ENCODE measurements at places on chromosomes 12 and 14.

GRCh38 chr12:111462210-111462769, 56.6 kb downstream of the SH2B3 start:
- DNase-seq, result no peak

- DNase-seq, result no peak
Observed at GRCh38 chr12:70883855-70884254, 36.7 kb downstream of the PTPRR start.

- DNase-seq, result peak; percentile 27
Observed at GRCh38 chr14:24411443-24412389, 12.9 kb downstream of the NYNRIN start.

DNA sequence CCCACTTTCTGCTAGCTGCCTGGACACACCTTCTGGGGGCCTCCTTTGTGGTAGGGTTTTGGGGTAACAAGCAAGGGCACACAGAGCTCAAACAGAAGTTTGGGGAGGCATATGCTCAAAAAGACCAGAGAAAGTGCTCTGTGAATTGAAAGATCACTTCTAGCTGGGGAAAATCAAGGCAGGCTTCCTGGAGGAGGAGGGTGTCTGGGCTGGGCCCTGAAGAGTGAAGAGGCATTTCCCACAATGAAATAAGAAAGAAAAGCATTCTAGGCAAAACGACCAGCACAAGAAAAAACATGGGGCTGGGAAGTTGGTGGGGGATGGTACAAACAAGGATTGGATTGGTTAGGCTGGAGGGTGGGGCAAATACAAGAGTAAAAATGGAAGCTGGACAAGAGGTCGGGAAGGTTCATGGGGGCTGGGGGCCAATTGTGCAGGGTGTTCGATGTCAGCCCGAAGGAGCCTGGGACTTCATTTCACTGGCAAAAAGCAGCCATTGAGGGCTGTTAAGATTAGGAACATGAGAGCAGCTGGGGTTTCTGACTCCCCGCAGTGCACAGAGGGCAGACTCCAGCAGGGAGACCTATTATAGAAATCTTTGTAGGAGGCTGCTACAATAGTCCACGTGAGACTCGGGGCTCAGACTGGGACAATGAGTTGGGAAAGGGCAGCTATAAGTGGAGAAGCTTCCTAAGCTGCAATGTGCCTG, 51.5 kb upstream of the CMKLR1 start:
- no peak for DNase-seq

GRCh38 chr14:28656704-28657255, 109.8 kb upstream of the FOXG1 start:
- DNase-seq, result no peak

DNA sequence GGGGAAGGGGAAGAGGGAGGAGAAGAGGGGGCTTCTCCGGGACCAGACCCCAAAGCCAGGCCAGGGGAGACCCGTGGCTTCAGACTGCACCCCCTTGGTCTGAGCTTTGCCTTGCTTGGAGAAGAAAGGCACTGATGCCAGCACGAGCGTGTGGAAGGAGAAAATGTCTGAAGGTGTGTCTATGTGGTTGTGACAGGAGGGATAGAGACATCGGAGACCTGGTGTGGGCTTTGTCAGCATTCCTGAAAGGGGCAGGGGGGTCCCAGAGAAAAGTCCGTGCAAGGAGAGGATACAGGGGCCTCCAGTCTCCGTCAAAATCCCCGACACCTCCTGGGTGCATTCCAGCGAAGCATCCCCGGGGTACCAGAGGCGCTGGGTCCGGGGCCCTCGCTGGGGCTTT, 139.0 kb upstream of the LHX5 start:
- DNase-seq, result no peak

GRCh38 chr12:129339336-129339735, 486.1 kb downstream of the GLT1D1 start:
- no peak for DNase-seq

- DNase-seq, result peak; percentile 7
Observed at GRCh38 chr12:102769323-102769916, 147.6 kb downstream of the PAH start.

DNA sequence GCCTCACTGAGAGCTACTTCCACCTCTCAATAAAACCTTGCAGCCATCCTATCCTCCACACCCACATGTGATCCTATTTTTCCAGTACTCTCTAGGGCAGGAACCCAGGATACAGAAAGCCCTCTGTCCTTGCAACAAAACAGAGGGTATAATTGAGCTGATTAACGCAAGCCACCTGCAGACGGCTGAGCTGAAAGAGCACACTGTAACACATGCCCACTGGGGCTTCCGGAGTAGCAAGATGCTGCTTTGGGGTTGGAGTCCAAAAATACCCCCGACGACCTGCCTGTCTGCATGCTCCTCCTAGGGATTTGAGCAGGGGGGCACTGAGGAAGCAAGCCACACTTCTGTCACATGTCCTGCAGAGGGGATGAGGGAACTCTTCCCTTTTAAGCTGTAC, 401.1 kb upstream of the FOXG1 start:
- no peak for DNase-seq

DNA sequence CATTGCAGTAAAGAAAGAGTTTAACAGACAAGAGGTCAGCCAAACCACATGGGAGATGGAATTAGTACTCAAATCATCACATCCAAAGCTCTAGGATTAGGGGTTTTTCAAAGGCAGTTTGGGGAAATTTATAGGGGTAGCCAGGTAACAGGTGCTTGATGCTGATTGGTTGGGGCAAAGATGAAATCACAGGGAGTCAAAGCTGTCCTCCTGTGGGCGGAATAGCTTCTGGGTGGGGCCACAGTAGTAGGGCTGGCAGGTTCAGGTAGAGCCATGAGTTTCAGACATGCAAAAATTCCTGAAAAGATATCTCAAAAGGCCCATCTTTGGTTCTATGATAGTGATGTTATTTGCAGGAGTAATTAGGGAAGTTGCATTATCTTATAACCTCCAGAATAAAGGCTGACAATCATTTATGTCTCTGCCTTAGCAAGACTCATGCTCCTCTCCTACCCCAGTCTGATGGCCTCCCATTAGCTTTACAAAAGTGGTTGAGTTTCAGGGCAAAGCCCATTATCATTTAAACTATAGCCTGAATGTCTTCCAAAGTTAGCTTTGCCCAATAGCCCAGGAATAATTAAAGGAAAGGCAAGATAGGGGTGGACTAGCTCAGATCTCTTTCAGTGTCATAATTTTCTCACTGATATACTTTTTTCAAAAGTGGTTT, 42.1 kb upstream of the CNTN1 start:
- no peak for DNase-seq

- DNase-seq, result peak; percentile 56
Observed at GRCh38 chr12:22100958-22101748, 55.1 kb downstream of the CMAS start.

- no peak for DNase-seq
Observed at GRCh38 chr12:85872497-85873091, 1.5 kb upstream of the NTS start.

GRCh38 chr14:80364274-80364673, 153.0 kb upstream of the DIO2 start:
- DNase-seq, result no peak

DNA sequence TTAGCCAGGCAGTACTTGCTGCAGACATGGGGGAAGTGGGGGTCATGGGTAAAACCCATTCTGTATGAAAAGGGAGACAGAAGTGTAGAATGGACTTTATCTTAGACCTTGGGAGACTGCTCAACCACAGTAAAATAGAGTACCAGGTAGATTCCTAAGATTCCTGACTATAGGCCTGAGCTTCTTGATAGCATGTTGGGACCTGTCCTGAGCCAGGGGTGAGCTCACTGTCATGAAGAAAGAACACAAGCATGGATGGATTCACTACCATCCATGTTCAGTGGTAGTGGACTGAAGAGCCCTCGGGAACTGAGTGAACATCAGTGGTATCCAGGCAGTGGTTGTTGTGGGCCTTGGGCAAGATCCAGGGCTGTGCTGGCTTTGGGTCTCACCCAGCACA, 1003.8 kb downstream of the TMTC2 start:
- no peak for DNase-seq

DNA sequence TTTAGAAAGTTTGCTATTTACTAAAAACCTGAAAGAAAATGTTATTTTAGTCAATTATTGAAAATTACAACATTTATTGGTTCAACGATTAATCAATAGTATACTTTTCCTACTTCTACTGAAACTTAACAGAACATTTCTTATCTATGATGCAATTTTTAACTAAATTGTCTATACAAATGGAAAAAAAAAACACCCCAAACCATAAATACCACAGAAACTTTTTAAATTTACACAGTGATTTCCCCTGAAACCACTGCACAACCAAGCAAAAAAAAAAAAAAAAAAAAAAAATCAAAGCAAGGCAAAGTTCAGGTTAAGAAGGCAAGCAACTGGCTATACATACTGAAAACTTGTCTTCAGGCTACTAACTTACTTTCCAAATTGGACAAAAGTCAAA, 71.9 kb upstream of the POC1B start:
- no peak for DNase-seq

DNA sequence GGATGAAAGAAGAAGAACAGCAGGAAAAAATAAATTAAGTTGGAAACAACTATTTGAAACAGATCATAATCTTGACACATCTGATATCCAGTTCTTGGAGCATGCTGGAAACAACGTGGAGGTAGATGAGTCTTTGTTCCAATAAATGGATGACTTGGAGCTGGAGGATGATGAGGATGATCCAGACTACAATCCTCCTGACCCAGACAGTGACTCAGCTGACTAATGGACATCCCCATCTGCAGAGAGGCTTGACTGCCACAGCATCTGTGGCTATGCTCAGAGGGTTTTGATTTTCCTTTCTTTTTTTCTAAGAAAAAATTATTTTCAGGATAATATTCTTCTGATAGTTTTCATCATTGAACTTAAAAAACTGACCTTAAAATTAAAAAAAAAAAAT, 6.2 kb upstream of the ZDHHC17 start:
- no peak for DNase-seq

- DNase-seq, result no peak
Observed at GRCh38 chr12:80936353-80936641, 1.4 kb downstream of the LIN7A start.

- DNase-seq, result no peak
Observed at GRCh38 chr12:130762319-130762675, 46.2 kb upstream of the RIMBP2 start.

- DNase-seq, result no peak
Observed at GRCh38 chr12:108852674-108853309, 4.6 kb downstream of the SSH1 start.

GRCh38 chr14:82251494-82251893, 717.8 kb upstream of the SEL1L start:
- DNase-seq, result no peak

DNA sequence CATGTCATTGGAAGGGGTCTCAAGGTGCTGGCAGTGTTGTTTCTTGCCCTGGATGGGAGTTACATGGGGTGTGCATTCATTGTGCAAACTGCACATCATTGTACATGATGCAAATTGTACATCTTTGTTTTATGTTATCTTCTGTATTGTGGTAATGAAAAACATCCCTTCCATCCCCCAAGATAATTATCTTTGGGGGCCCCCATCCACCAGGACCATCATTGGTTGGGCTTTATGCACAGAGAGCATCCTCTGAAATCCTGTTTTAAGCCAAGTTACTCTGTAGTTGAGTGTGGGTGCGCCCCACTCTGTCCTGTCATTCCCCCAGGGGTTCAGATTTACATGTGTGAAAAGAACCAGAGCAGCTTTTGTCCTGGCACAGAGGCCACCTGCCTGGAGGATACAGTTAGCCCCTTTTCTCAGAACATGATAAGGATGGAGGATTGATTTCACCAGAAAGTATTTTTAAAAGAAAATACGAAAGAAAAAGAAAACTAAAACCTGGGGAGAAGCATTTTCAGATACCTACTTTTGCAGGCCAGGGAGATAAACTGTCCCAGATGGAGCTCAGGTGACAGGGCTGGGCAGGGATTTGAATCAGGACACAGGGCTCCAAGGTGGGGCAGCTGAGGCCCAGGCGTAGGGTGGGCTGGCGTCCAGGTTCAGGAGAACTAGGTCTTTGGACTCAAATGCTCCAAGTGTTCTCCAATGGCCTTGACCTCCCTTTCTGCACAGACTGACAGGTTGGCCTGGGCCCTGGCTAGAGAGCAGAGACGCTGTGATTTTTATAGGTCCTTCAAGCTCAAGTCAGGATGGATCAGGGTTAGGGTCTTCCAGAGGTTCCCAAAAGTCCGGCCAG, 17.2 kb downstream of the WSCD2 start:
- DNase-seq, result no peak

GRCh38 chr14:95533822-95534221, 1.0 kb upstream of the GLRX5 start:
- no peak for DNase-seq

GRCh38 chr14:77276295-77276935, 5.4 kb upstream of the NGB start:
- DNase-seq, result no peak

- no peak for DNase-seq
Observed at GRCh38 chr12:127592245-127592644, 674.7 kb upstream of the TMEM132C start.

- DNase-seq, result no peak
Observed at GRCh38 chr14:104925214-104925854, 655 bp downstream of the PLD4 start.

Measured in stimulated activated CD4-positive, alpha-beta T cell treated with anti-CD3 and anti-CD28 coated beads, Interleukin-4, amount 100 ng/mL, for 24 hours (primary cell).